ENCODE measurements at places on chromosomes 2 and 18.

DNA sequence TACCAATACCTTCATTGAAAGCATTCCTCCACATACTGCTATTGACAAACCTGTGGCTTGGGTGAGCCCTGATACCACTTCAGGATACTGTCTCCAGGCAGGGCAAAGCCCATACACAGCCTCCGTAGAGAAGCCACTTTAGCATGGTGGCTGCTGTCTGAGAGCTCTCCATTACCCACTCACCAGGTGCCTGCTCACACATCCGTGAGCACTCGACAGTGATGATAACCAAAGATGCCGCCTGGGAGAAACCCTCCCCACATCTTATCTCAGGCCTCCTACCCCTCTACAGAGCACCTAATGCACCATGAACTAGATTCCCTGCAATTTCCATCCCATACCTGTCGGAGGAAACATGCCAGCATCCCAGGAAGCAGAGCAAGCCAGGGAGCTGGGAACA lies 57.6 kb upstream of the KLHL29 start:
- DNase-seq, result no peak

GRCh38 chr2:62084801-62085200 lies 111.1 kb upstream of the B3GNT2 start:
- DNase-seq, result no peak

DNA sequence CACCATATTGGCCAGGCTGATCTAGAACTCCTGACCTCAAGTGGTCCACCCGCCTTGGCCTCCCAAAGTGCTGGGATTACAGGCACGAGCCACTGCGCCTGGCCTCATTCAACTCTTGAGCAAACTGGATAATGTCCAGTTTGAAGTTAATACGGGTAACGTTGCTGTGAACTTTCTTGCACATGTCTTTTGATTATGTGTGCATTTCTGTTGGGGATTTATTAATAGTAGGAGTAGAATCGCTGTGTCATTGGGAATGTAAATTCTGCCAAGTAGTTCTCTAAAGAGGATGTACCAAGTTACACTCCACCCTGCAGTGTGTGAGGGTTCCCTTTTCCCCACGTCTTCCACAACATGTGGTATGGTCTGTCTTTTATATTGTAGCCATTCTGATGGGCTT lies 6.2 kb downstream of the IMPA2 start:
- no peak for DNase-seq

GRCh38 chr2:127906206-127906926 lies 20.6 kb upstream of the AMMECR1L start:
- DNase-seq, result peak; percentile 8

GRCh38 chr18:10591896-10592295 lies 66.1 kb downstream of the NAPG start:
- no peak for DNase-seq

- no peak for DNase-seq
These were observed 158.9 kb downstream of the ATAD2B start for GRCh38 chr2:23767876-23768621.

DNA sequence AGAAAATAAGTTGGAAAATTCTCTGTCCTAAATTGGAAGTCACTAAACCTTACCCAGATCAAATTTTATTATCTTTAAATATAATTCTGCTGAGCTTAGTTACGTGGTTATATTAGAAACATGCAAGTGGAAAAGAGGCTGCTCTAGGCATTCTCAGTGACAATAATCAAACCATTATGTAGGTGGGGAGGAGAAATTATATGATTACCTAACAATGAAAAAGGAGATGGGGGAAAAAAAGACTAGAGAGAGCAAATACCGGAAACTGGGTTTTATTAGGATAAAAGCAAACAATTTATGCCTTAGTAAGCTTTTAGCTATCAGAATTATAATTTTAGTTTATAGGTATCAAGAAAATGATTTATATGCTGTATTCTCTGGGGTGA lies 53.2 kb downstream of the PHLPP1 start:
- DNase-seq, result no peak

- no peak for DNase-seq
These were observed 13.4 kb downstream of the ATP8B1 start for GRCh38 chr18:57789759-57790158.

GRCh38 chr2:224111576-224111975 lies 72.5 kb upstream of the SERPINE2 start:
- DNase-seq, result no peak
